ENCODE measurements at places on chromosomes 12 and 14.

- DNase-seq, result no peak
Measured at GRCh38 chr14:30840086-30840779, 34.1 kb upstream of the COCH start.

- no peak for DNase-seq
Measured at GRCh38 chr12:56645201-56645716, 525 bp downstream of the ATP5F1B start.

- no peak for DNase-seq
Measured at GRCh38 chr12:30046376-30046775, 262.6 kb upstream of the TMTC1 start.

GRCh38 chr14:61565181-61565580, 130.1 kb upstream of the HIF1A start:
- DNase-seq, result no peak
